ENCODE measurements at places on chromosomes 16 and 17. TPM values are rescaled to one million over a fixed set of nuclear protein-coding genes. Genes with fewer than 3 reads are reported as not detected.

The ZNF594 gene
- total RNA-seq: 4.1 TPM

The CCL14 gene
- 19.1 TPM for total RNA-seq

The FGF11 gene
- total RNA-seq: 14.2 TPM

The TCF25 gene
- total RNA-seq: 132 TPM

The COX6A2 gene
- total RNA-seq: not detected

The GPR139 gene
- total RNA-seq: not detected

The TNFRSF13B gene
- total RNA-seq: not detected

The ACSM2A gene
- total RNA-seq: not detected

The CCNF gene
- total RNA-seq: 5.6 TPM

The EFNB3 gene
- total RNA-seq: 8.0 TPM

The DOC2B gene
- total RNA-seq: 4.1 TPM

The ADORA2B gene
- total RNA-seq: 37.0 TPM

Data from lower leg skin (tissue), 4 donors.